ENCODE measurements at places on chromosomes 4 and X.

GRCh38 chr4:84870398-84871163 is 95.9 kb downstream of the WDFY3 start:
- no peak for DNase-seq

- DNase-seq, result no peak
Observed at GRCh38 chrX:12747433-12747832, 43.8 kb upstream of the PRPS2 start.

GRCh38 chrX:102042372-102043325 is 82.8 kb upstream of the TCEAL2 start:
- DNase-seq, result no peak

GRCh38 chrX:72125331-72126047 is 6.2 kb downstream of the RTL5 start:
- DNase-seq, result no peak

DNA sequence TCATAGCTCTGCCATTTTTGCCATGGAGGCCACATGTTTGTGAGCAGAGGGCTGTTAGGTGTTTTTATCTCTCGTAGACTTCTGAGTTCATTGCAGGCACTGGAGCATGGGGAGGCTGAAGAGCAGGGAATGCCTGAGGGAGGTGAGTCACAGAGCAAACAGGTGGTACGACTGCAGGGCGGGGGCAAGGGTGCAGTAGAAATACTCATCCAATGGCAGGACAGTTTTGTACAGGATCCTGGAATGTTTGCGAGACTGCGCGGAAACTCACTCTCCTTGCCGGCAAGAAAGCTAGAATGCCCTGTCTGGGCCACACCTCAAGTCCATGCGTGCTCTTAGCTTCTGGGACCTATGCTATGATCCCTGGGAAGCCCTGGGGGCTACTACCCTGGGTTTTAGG is 20.0 kb upstream of the VCX2 start:
- no peak for DNase-seq

DNA sequence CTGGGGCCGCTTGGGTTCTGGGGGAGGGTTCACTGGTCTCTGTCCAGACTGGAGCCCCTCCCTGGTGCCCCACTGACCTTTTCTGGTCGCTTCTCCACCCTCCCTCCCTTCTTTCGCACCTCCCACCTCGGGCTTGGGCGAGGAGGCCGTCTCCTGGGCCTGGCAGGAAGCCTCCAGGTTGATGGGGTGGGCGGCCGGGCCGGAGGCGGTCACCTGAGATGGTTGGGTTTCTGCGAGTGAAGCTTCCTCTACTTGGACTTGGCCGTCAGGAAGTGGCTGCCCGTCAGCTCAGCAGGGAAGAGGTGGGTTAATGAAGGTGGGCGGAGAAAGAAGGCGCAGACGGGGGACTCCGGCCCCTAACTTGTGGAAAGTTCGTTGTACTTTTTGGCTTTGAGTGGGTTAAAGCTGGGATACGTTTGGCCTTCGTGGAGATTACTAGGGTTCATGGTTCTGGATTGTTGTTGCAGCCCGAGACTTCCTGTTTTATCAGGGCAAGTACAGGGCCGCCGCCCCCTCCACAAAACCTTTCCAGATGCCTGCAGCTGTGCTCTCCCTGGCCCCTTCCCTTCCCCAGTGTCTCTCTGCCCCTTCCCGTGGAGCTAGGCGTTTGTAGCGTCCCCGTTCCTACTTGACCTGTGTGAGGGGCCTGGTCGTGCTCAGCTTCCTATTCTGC is 1.2 kb downstream of the AKAP17A start:
- DNase-seq, result no peak

DNA sequence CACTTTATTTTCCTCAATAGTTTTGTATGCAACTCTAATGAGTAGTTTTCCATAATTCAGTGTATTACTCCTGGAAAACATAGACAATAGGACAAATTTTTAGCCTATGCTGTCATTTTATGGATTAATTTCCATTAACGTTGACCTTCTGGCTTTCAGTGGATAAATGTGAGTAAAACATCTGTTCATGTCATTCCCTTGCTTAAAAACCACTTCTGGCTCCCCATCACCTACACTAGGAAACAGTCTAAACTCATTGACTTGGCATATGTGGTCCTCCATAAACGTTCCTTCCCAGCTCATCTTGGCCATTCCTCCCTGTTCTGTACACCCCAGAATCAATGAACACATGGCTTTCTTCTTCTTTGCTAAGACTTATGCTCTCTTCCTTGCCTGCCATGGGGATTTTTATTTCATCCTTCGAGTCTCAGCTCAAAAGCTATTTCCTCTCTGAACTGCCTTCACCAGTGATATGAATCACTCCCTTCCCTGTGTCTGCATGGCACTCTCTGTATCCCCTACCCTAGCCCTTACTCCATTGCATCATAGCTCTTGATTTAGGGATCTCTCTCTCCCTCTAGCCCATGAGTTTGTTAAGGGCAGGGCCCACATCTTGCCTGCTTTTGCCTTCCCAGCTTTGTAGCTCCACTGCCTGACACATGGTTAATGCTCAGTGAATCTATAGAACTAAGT is 34.8 kb downstream of the DOCK11 start:
- no peak for DNase-seq

Data from psoas muscle (tissue), 8 donors.